ENCODE measurements at places on chromosomes 6 and 20.

DNA sequence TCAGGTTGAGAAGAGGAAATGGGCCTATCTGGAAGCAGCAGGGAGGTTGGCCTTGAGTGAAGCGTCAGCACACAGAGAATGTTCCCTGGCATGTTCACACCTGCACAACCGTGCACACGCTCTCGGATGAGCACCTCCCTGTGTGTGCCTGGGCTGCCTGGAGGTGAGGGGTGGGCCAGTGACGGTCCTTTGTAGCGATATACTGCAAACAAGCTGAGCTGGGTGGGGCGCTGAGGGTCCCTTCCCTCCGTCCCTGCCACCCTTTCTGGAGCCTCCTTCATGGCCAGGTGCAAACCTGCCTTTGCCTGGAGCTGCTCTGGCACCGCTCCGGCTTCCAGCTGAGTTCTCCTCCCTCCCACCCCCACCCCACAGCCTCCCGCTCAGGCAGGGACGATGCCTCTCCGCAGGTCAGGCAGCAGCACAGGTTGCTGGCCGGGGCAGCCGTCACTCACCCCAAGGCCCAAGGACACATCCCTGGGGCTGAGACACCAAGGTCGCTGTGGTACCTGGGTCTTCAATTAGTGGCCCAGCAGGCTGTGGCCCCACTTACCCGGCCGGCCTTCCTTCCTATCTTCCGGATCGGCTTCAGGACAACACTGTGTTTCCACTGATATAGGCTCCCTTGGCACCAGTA lies 111.6 kb downstream of the ERMARD start:
- DNase-seq, result no peak

DNA sequence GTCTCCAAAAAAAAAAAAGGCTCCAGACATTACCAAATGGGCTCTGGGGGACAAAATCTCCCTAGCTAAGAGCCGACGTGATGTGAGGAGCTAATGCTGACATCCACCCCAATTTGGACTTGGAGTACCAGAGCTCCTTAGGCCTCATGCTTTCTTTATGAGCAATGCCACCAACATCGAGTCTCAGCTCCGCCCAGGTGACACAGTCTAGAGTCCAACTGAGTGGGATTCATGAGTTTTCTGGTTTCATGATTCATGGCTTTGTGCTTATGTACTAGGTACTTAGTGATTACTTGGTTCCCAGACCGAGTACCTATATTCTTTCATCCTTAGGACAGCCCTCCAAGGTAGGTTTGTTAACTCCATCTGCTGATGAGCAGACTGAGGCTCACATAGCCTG lies 4.4 kb downstream of the ANKRD60 start:
- DNase-seq, result no peak

- DNase-seq, result no peak
Observed at GRCh38 chr20:1802385-1803060, 92.7 kb upstream of the SIRPA start.

DNA sequence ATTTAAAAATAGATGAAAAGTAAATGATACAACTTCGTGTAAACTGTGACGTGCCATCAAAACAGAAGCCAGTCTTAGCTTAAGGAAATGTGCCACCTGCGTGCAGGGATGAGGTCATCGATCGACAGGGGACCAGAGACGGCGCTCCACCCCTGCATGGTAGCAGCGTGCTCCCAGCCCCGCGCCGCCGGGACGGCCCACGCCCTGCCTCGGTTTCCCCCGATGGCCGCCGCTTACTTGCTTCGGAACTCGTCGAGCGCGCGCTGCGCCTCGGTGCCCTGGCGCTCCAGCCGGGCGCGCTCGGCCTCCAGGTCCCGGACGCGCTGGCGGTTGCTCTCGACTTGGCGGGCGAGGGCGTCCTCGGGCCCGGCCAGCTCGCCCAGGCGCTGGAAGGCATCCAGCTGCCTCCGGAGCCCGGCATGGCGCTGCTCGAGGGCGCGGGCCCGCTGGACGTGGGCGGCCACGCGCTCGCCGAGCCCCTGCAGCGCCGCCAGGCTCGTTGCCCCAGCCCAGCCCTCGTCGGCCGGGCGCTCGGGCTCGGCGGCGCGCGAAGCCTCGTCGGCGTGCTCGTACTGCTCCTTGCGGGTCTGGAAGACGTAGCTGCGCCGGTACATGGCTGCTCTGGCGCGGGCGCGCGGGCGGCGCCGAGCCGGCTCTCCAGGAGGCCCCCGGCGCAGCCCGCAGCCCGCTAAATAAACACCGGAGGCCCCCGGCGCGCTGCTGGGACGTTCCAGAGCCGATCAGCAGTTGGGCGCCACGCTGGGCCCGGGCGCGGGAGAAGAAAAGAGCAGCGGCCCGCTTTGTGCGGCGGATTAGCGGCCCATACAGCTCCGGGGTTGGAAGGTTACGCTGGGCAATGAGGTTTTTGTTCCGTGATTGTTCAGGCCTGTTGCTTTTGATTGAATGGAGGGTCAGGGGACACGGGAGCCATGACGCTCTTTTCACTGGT lies at the start of gene BFSP1:
Gene BFSP1, minus strand, starts transcription at position 664 of the 949 bp plus-strand sequence. Its CDS starts 50 bp downstream, at position 614.
- DNase-seq, result no peak

DNA sequence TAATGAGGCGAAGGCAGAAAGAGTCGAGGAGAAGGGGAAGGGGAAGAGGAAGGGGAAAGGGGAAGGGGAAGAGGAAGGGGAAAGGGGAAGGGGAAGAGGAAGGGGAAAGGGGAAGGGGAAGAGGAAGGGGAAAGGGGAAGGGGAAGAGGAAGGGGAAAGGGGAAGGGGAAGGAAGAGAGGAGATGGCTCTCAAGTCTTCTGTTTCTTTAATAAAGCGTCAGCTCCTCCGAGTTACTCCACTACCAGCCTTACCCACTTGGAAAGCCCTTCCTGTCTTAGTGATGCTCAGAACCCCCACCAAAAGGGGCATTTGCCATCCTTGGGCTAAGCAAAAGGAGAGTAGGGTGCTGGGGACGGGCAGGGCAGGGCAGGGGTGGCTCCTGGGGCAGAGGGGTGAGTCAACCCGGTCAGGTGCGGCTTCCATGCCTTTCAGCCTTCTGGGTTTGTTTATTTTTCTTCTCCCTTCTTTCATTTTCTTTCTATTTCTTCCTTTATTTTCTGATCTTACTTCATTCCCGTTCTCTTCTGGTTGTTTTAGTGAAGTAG lies 476 bp upstream of the CLIC5 start:
- no peak for DNase-seq

DNA sequence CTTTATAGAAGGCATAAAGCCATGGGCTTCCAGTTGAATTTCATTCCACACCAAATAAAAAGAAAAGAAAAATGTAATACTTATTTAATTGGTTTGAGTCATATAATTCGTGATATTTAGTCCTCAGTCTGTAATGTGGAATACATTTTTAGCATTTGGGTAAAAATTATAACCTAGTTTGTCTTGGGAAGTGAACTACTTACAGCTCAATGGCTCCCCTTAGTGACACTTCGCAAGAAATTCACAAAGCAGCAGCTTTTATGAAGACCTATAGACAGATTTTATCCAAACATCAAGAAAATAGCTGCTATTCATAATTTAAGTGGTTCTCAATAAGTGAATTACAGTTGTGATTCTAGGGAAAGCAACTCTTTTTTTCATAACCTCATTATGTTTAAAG lies 72.1 kb downstream of the RSPO3 start:
- DNase-seq, result no peak

- DNase-seq, result no peak
Observed at GRCh38 chr6:26362836-26363220, 2.2 kb upstream of the BTN3A2 start.

- DNase-seq, result no peak
Observed at GRCh38 chr6:151695156-151695555, 112.3 kb upstream of the ESR1 start.

GRCh38 chr6:106574741-106575458 lies 54.4 kb downstream of the RTN4IP1 start:
- DNase-seq, result no peak

DNA sequence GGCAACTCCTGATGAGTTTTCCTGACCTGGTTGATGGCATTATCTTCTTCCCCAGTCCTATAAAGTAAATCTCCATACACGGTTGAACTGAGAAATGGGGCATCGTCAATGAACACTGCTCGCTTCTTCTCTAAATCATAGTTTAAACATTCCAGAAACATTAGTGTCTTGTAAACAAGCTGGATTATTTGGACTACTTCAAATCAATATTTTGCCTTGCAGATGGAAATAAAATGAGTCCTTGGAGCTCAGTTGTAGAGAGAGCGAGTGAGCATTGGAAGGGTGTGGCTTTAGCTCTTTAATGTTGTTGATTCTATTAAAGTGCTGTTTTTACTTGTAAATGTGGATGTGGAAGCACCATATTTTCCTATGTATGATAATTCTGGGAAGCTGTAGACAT lies 18.4 kb downstream of the C6orf89 start:
- DNase-seq, result no peak

DNA sequence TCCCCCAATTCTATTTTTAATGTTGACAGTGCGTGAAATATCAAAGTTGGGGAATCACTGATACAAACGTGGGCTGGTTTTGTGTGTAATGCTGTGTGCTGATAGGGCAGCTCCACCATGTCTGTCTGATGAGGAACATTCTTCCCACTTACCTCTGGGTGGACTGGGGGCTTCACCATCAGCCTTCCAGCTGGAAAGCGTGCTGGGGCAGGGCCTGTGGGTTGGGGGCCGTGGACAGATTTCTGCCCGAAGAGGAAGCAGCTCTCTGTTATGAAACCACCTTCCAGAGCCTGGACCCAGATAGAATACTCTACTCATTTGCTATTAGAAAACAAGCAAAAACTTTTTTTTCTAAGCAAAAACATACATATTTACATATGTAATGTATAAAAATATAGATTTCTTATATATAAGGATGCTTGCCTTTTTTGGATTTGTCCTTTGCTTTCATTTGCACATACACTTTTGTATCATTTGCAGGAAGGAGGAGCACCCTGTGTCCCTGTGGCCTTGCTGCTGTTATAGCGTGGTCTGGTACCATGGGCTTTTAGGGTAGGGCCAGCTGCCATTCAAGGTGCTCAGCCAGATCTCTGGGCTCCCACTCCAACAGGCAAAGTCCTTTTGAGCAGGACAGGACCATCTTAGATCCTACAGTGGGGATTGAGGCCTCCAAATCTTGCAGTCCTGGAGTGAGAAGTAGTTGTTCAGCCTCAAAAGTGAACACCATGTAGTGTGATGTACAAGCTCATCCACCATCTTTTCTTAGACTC lies 48.1 kb downstream of the DUSP22 start:
- DNase-seq, result no peak

- DNase-seq, result no peak
Observed at GRCh38 chr20:22403022-22403631, 181.2 kb downstream of the FOXA2 start.

DNA sequence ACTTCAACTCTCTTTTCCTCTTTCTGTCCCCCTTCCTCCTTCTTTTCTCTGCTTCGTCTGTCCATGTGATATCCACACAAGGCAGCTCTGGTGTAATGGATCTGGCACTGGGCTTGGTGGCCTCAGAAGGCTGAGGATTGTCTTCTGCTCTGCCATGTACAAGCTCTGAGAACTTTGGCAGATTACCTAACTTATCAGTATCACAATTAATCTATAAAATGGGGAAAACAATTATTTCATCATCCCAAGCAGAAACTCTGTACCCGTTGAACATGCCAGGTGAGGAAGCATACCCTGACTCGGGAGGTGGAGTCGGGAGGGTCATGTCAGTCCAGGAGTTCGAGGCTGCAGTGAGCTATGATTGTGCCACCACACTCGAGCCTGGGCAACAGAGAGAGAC lies 10.6 kb downstream of the RNF144B start:
- DNase-seq, result no peak

- no peak for DNase-seq
Observed at GRCh38 chr6:123715006-123715863, 78.5 kb upstream of the TRDN start.

DNA sequence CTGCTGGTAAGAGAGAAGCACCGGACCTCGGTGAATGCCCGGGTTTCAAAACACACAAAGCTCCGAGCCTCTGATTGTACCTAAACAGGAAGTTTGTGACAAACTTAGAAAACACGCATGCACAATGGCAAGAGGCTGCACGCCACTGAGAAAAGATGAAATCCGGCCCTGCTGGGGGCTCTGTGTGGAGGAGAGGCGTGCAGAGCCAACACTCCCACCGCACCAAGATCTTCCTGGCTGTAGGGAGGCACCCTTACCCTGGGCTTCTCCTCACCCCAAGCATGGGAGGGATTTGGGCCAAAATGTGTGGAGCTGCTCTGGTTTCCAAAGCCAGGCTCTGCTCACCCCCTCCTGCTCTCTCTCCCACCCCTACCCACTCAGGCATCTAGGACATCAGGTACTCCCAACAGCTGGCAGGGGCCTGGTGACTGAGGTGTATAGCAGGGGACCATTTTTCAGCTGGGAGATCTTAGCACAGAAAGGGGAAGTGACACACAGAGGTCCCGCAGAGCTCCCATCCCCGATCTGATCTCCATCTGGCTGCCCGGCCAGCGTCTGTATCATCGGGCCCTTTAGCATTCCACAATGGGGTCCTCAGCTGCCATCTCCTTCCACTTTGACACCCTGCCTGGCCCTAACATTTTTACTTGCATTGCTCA lies 84.2 kb downstream of the TRERF1 start:
- no peak for DNase-seq

DNA sequence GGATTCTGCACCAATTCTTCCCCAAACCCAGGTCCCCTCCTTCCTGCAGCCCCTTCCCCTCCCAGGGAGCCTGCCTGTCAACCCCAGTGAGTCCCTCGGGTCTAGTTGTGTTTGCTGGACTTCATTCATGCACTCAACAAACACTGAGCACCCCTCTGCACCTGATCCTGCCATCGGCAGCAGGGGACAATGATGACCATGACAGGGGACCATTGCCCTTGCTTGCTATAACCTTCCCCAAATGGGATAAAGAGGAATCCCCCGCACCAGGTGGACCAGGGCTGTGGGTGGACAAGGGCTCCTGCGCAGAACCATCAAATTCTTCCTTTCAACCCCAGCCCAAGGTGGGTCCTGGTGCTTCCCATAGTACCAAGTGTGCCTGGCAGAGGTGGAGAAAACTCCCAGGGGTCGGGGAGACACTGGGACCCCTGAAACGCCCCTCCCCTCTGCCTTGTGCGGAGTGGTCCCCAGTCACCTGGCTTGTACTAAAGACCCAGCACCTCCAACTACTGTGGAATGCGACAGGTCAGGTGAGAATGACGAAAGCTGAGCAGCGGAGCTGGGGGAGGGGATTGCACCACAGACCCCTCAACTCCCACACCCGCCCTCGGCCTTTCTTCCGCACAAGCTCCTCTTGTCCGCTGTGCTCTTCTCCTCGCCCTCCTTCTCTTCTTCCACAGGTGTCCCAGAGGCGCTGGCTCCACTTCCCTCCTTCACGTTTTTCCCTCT lies 119.9 kb upstream of the ZNF217 start:
- no peak for DNase-seq

DNA sequence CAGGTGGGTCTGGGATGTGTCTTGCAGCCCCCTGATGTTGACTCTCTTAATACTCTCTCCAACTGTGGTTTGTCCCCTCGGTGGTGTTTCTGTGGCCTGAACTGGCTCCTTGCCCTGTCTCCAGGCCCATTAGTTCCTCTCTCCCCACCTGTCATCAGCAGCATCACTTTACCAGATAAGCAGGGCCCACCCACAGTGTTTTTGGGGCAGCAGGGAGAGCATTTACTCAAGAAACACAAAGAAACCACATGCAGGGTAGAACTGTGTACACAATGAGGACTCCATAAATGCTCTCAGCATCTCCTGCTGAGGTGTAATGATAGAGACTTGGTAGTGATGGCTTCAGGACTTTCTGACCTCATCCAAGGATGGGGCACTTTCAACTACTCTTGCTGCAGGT lies 20.2 kb upstream of the MRPS18A start:
- no peak for DNase-seq
